ENCODE measurements at places on chromosomes 11 and 22.

DNA sequence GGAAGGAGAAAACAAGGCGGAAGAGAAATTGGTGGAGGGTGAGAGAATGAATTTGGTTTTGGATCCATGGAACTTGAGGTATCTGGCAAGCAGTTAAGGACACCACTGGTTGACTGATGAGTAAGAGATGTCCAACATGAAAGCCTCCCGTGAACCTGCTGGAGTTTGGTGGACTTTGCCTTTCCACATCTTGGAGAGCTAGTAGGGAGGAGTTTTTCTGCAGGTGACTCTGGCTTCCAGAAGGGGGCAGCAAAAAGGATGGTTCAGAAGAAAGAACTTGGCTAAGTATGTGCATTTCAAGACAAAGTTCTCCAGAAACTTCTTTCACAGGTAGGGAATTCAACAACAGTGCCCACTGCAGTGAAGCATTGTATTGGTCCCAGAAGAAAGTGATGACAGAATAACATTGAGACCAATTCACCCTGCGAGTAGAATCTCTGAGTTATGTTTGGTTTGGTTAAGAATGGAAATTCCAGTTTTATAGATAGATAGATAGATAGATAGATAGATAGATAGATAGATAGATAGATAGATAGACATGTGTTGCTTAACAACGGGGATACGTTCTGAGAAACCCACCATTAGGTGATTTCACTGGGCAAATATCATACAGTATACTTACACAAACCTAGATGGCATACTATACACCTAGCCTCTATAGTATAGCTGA lies 28.5 kb downstream of the DCDC1 start:
- no peak for DNase-seq

- no peak for DNase-seq
Measured at GRCh38 chr11:101748572-101749344, 165.0 kb upstream of the TRPC6 start.

DNA sequence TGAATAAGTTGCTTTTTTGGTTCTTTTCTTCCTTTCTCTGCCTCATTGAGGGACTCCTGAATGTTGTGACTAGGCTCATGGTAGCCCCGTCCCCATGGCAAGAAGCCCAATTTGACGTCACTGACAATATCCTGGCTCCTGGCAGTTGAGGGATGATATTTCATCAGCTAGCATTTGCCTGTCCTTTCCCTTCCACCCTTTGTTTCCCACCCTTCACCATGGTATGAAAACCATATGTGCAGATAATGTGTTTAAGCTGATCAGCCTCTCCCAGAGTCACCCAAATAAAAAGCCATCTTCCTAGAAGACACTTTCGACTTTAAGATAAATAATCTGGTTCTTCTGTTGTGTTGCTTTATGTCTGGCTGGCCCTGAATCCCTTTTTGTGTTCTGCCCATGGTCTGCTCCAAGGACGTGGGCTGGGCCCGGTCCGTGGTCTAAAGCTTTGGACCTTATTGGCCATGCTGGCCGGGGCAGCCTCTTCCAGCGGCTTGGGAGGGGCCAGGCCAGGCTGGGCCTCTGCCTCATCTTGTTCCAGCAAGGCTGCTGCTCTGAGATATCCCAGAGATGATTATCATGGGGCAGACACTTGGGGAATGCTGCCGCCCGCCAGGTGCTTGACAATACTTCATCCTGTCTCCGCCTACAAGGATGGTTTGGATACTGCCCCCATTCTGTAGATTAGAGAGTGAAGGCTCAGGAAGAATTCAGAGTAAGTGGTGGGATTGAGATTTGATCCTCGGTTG lies 5.1 kb downstream of the TSPAN18 start:
- DNase-seq = no peak

DNA sequence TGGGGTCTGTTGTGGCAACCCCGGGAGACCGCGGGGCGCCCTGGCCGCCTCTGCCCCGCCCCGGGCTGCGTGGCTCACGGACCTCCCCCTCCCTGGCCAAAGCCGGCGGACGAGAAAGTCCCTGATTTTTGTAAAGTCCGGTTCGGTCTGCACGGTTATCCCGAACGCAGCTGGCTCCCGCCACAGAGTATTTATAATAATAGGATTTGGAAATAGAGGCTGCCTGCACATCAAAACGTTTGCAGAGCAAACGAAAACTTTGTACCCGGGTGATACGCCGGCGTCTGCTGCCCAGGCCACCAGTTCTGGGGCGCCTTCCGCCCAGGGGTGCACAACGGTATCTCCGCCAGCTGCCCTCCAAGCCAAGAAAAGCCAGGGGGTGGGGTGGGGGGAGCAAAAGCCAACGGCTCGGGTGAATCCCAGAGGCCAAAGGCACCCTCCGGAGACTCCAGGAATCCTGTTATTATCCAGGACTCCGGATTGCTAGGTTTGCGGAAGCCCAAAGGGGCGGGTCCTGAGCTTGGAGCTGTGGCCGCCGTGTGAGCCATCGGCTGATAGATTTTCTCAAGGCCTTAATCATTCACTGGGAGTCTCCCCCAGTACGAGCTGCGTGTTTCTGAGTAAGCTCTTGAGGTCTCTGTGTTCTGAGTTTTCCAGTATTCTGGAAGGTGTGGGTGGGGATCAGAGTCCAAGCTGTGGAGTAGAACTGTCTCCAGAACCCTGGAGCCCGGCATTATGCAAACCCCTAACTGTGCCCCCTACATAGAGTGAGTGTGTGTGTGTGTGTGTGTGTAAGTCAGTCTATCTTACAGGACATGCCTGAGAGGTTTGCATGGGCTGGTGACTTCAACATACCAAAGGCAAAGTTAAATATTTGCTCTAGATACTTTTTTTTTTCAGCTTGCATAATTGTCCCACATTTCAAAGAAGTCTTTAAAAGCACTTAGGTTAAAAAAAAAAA lies 673 bp upstream of the SHANK2 start:
- DNase-seq = no peak

Data from activated CD4-positive, CD25-positive, alpha-beta regulatory T cell (primary cell).